Foreskin keratinocyte (primary cell): ENCODE measurements at places on chromosomes 13 and 19.
A peak's percentile ranks its signal among the peaks of the same experiment; 100 is the strongest.

DNA sequence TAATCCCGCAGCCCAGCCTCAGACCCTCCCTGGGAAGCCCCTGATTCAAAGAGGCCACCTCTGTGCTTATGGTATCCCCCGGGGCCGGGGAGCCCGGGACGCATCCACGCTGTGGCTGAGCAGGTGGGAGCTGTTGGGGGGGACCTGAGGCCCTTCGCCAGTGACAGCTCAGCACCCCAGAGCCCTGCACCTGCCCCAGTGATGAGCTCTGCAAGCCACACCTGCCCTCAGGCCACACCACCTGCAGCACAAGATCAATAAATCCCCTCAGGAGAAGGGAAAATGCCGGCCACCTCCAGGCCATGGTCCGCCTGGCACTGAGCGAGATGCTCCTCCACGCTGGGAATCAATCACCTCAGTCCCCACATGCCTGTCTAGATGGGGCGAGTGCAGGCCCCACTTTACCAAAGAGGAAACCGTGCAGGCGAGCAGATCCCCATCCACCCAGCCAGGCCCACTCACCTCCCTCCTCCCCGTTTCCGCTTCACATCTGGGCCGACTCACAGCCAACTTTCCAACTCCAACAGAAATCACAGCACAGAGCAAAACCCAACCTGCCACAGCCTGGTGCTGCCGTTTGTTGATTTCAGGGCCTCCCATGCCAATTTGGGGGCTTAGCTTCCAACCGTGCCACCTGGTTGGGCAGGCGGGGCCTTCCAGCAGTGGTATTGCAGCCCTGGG is 12.8 kb downstream of the MOB3A start:
- DNase-seq, result no peak

DNA sequence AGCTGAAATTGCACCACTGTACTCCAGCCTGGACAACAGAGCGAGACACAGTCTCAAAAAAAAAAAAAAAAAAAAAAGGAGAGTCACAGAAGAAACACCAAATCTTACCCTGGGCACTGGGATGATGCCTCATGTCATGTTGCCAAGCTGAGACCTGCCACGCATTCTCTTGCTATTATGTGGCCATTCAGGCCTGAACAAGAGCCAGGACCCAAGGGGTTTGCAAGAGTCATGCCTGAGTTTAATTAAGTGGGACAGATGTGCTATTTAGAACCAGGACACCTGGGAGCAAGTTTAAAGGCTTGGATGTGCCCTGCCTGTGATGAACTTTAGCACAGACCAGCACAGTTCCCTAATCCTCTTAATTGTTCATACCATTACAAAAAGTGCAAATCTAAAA is 9.8 kb downstream of the PNMA8A start:
- peak; percentile 98 for DNase-seq

DNA sequence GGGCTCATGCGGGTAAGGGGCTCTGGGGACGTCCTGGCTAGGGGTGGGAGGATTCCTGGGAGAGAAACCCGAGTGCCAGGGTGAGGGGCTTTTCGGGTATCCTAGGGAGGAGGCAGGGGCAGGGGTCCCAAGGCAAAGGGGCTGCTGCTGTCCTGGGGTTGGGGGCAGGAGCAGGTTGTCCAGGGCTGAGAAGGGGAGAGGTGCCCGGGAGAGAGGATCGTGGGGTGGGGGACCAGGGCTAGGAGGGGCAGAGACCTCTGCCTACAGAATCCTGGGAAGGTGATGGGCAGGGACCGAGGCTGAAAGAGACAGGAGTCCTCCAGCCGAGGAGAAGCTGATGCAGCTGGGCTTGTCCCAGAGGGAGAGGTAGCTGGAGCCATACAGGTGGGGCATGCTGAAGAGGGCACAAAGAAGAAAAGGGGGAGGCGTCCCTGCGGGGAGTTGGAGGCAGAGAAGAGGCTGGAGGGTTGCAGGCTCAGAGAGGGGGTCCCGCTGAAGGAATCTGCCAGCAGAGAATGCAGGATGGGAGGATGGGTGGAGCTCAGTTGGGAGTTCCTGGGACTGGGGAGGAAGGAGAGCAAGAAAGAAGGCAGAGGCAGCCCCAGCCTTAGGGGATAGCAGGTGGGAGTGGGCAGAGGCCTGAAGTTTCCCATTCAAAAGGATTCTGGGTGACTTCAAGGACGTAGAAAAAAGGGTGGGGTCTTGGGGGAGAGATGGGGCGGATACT is 574 bp downstream of the CYP2S1 start:
- no peak for DNase-seq

DNA sequence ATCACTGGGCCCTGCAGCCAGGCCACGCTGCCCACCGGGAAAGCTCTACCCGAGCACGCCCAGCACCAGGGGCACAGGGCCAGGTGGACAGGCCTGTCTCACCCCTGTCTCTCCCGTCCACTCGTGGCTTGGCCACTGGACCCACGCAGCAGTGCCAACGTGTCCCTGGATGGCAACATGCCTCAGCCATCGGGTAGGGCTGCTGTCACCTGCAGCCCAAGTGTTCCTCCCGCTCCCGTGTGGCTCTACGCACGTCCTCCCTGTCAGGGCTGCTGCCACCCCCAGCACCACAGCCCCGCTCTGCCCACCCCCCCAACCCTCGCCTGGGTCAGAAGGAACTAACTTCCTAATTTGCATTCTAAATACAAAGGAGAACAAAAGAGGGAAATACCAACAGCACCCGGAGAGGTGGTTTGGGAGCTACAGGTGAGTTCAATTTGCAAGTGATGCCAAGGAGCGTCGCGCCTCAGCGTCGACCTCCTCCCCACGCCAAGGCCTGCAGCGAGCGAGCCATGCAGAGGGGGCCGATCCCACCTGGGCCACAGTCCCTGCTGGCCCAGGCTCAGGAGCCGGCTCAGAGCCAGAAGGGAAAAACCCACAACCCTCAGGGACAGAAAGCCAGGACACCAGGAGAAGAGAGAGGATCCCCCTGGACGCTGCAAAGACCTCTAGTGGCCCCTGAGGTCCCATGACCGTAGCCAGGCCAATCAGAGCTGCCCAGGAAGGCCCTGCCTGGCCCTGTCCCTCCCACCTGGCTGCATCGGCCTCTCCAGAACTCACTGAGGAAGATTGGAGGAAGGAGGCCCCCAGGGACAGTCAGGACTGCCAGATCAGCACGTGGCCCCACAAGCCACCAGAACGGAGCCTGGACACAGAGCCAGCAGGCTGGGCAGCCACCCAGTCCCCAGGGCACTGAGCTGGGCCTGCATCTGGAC is 128.4 kb upstream of the SPACA7 start:
- no peak for DNase-seq

DNA sequence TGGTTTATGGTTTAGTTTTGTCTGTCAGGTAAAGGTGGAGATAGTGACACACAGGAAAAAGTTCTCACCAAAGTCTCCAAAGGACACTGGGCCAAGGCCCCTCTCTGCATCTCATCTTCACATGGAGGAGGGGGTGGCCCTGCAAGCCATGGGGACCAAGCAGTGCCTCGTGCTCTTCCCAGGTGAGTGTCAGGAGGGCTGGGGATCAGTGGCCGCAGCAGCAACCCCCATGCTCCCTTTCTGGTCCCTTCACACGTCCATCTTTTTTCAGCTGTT is 88.0 kb downstream of the RGCC start:
- no peak for DNase-seq

GRCh38 chr13:44197791-44198770 is 175.5 kb upstream of the SERP2 start:
- no peak for DNase-seq

DNA sequence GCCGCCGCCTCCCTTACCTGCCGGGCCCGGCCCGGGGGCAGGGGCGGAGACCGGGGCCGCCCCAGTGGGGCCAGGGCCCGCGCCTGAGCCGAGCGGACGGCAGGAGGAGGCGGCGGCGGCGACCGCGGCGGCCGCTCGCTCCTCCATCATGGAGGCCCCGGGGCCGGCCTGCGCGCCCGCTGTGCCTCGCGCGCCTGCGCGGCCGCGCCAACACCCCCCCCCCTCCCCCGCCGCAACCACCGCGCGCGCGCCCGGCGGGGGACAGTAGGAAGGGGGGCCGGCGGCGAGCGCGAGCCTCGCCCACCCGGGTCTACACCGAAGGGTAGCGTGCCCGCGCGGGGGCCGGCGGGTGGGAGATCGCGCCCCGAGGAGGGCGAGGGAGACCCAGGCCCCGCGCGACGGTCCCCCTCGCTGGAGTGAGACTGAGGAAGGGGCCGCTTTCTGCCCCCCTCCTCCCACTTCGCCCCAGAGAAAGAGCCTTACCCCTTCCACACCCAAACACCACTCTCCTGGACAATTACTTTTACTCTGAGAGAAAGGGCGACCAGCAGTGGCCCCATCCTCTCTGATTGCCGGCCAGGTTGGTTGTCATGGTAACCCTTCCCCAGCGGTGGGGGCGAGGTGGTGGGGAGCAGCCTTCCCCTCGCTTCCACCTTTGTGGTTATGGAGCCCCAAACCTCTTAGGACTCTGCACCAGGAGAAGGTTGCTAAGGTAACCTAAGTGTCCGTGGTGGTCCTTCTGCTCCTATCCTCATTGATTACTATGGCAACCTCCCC is at the start of gene STRN4:
Gene STRN4 (minus strand): TSS at position 170 of the 777 bp plus-strand sequence. CDS start 20 bp downstream, at position 150.
- no peak for DNase-seq

DNA sequence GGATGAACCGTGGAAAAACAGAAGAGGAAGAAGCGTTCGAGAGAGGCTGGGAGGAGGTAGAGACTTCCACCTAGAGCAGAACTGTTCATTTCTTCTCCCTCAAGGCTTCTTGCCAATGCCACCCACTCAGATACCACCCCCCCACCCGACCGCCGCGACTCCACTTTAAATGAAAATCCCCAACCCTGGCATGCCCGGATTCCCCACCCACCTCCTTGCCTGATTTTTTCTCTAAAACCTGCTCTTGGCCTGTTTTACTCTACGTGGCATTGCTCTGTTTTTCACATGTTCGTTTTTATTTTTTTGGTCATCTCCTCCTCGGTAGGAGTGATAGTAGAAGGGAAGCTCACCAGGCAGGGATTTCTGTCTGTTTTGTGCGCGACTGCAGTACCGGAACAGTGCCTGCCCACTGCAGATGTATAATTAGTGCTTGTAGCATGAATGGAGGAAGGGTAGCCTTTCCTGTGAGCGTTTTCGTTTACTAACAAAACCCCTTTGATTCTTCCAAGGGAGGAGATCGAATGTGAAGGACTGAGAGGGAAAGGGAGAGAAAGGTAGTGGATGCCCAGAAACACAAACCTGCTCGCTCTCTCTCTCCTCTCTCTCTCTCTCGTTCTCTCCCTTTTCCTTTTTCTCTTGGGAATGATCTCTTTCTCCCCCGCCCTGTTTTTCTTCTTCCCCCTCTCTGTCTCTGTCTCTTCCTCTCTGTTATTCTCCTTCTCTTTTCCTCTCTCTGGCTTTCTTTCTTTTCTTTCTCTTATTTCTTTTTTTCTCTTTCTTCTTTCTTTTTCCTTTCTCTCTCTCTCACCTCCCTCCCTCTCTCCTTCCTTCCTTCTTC is 2.2 kb downstream of the CD70 start:
- DNase-seq, result no peak

- no peak for DNase-seq
Measured at GRCh38 chr13:27663947-27664346, 42.3 kb downstream of the POLR1D start.

- DNase-seq, result no peak
Measured at GRCh38 chr19:33685541-33685940, 63.8 kb downstream of the CHST8 start.

- DNase-seq, result no peak
Measured at GRCh38 chr13:113171250-113172125, 13.0 kb downstream of the PROZ start.

GRCh38 chr13:28056426-28056825 is 44.0 kb downstream of the FLT3 start:
- DNase-seq, result no peak

GRCh38 chr13:41148419-41149283 is 16.0 kb upstream of the KBTBD6 start:
- no peak for DNase-seq

GRCh38 chr19:49863254-49863934 is 4.0 kb downstream of the PNKP start:
- DNase-seq, result no peak

DNA sequence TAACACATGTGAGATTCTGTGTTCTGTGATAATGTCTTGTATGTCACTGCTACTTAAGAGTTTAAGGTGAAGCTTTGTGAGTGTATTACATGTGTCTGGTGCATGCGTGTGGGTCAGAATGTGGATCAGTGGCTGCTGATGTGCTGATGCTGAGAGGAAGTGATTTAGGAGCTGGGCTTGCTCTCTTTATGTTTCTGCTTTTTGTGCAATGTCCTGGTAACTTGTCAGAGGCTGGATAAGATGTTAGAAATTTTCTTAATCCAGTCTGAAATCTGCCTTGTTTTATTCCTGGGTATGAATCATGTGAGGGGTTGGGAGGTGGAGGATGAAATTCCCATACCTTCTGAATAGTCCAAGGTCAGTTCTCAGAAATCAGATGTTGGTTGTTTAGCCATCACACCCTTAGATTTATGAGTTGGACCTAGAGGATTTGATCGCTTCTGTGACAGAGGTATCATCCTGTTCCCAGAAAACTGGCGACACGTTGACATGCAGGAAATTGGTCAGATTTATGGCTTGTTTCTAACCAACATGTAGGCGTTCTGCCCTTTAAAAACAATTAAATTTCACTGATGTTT is 24.5 kb upstream of the CXCL17 start:
- DNase-seq, result no peak

GRCh38 chr19:42131149-42132029 is 857 bp downstream of the POU2F2 start:
- DNase-seq, result no peak

DNA sequence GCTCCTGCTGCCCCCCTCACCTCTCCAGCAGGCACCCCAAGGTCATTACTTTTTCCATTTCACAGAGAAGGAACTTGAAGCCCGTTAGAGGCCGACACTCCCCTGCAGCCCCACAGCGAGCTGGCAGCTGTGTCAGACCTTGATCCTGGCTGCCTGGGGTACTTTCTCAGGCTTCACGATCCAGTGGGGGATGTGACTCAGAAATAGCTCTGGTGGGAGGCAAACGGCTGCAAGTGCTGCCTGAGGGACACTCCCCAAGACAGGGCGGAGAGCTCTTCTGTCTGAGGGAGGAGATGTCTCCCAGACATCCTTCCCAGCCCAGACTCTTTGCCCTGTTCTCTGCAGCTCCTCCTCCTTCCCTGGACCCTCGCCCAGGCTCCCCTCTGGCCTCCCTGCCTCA is 4.8 kb downstream of the TSKS start:
- DNase-seq, result no peak
